DMS79 (cell line): ENCODE measurements at places on chromosomes 4 and X.

DNA sequence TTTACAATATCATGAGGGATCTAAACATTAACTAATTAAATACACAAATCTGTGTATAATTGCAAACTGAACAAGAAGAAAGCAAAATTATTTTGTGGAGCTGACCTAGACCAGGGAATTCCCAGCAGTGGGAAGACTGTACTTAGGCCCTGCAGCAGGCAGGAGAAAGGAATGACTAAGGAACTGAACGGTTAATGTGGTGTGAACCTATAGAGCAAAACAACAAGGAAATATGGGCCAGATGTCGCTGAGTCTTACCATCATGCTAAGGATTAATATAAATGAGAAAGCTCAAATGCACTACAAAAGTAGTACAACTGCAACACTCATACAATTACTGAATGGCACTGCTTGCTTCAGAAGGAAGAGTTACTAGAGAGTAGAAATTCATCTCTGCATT lies 120.3 kb upstream of the ATXN3L start:
- no peak for DNase-seq

DNA sequence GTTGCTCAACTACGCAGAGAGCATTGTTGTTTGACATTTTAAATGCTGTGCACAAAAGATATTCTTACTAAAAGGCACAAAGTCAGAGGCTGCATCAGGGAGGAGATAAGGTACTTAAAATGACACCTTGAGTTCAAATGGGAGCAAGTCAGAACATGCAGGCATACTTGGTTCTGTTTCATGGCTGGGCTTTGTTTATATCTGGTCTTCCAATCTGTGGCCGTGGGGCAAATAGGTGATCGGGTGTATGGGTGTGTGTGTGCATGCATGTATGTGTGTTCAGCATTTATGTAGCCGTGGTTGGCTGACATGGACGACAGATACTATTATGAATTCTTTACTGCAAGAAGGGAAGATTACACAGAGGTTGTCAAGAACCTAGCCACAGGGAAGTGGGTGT lies 106.1 kb downstream of the RASL11B start:
- no peak for DNase-seq

DNA sequence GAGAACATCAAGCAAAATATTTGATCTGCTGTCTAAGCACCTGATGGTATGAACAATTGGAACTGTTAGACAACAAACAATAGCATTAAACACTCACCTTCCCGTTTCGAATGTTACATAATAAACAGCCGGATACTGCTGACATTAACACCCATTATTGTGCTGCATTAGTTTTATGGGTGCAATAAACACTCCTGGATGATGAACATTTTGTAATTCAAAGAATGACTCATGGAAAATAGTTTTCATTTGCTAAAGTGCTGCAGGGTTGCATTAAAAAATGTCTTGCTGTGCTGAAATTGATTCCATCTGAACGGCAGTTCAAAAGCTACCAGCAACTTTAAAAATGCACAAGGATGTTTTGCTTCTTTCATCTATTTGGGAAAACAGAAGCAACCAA lies 100.8 kb upstream of the SORBS2 start:
- no peak for DNase-seq

DNA sequence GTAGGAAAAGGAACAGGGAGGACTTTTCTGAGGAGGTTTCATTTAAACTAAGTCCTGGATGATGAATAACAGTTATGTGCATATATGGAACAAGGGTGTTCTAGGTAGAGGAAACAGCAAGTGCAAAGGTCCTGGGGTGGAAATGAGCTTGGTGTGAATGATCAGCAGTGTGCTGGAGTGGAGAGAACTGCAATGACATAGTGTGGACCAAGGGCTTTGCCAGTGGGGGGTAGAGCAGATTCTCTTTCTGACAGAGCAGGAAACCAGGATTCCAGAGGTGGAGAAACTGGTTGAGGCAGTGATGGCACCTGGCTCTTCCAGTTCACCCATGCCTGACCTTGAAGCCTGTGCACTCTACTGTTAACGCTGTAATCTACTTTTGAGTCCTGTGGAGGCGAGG lies 1.7 kb downstream of the PPP1R3F start:
- no peak for DNase-seq

DNA sequence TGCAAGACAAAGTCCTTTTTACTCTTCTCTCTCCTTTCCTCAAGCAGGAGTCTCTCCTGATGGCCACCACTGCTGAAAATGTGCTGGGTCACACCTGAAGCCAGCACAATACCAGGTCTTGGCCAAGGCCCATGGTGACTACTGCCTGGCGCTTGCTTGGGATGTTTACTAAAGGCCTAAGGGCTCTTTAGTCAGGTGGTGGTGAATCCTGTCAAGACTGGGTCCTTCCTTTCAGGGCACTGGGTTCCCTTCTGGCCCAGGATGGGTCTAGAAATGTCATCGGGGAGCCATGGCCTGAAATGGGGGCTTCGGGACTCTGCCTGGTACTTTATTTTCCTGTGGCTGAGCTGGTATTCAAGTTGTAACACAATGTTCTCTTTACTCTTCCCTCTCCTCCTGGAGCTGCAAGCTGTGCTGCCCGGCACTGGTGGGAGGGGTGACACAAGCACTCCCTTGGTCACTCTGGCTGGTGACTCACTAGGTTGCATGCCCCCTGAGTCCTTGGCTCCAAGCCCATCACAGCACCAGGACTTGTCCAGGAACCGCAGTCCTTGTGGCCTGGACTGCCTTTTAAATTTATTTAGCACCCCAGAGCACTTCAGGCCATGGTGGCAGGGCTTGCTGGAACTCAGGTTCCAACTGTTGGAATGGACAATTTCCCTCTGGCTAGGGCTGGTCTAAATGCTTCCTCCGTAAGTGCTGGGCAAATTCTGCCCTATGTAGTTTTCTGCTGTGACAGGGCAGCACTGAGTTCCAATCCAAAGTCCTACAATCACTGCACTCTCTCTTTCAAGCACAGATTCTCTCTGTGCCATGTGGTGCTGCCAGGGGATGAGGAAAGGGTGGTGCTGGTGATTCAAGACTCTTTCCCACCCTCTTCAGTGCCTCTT lies 11.3 kb downstream of the ARL13A start:
- no peak for DNase-seq

DNA sequence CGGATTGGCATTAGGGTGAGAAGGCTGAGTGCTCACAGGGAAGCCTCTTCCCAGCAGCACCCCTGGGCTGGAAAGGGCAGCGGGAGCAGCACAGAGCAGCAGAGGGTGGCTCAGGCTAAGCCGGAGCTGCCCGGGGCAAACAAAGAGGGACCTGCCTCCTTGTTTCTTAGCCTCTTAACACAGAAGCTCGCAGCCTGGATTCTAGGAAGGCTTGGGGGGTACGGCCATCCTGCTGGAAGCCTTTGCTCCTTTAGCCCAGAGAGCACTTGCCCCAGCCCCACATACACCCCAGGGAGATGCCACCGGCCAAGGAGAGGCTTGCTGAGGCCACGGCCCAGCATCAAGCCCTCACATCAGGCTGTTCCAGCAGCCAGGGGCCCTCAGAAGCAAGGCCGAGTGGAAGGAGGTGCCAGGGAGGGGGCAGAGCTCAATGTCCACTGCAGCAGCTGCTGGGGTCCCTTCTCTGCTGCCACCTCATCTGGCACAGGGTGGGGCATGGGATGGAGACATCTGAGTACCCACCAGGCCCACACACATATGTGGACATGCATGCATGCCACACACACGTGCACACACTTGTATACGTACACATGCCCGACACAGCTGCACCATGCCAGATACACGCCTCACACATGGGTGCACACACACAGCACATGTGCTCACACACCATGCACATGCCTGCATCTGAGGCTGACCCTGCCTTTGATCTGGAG lies 20.3 kb upstream of the SPON2 start:
- no peak for DNase-seq

GRCh38 chr4:99507762-99508161 lies 3.1 kb upstream of the C4orf17 start:
- DNase-seq, result no peak

DNA sequence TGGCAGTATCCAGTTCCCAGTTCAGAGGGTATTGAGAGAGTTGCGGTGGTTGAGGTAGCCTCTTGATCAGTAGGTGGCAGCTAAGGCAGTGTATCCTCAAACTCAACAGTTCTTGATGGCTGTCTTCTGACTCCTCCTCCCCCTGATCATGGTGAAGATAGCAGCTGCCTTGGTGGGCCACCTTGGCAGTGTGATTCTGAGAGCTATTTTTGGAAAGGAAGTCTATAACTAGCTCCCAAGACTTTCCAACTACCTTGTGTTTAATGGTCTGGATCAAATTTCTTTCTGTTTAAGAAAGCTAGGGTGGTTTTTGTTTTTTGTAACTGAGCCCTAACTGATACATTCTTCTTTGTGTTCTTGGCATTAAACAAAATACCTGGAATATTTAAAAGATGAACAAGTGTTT lies 10.5 kb upstream of the TBC1D19 start:
- DNase-seq, result no peak

- DNase-seq, result no peak
These were observed 26.7 kb downstream of the HDAC8 start for GRCh38 chrX:72545990-72546389.

GRCh38 chr4:125123570-125124109 lies 191.1 kb upstream of the FAT4 start:
- no peak for DNase-seq

- no peak for DNase-seq
These were observed 154.2 kb upstream of the PRDX4 start for GRCh38 chrX:23513121-23513520.
